AML-193 (cell line): ENCODE measurements at places on chromosomes 5 and 9.
A peak's percentile ranks its signal among the peaks of the same experiment; 100 is the strongest.

DNA sequence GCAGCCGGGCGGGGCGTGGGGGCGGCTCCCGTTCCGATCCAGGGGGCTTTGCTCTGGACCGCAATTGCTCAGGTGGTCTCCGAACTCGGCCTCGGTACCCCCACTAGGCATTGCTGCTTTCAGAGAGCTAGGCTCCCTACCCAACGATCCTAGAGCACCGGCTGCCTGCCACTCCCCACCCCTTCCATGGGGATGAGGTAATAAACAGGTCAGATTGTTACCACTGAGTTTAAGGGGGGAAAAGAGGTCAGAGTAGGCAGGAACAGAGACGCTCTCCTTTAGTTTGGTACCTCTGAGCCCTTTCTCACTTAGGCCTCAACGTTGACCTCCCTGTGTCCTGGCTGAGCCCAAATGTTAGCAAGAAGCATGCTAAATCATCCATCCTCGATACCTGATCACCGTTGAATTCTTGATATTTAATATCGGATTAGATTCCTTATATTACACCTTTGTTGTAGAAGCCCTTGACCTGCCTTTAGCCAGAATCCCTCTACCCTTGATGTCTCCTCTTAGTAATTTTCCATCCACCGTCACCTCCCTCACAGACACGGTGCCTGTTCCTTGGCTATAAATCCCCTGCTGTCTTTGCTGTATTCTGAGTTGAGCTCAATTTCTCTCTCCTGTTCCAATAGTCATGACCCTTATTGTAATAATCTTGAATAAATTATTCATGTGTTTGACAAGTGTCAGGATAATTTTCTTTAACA lies 588 bp upstream of the PLPP1 start:
- no peak for DNase-seq

GRCh38 chr5:10511741-10512640 lies 51.9 kb upstream of the ANKRD33B start:
- no peak for DNase-seq

DNA sequence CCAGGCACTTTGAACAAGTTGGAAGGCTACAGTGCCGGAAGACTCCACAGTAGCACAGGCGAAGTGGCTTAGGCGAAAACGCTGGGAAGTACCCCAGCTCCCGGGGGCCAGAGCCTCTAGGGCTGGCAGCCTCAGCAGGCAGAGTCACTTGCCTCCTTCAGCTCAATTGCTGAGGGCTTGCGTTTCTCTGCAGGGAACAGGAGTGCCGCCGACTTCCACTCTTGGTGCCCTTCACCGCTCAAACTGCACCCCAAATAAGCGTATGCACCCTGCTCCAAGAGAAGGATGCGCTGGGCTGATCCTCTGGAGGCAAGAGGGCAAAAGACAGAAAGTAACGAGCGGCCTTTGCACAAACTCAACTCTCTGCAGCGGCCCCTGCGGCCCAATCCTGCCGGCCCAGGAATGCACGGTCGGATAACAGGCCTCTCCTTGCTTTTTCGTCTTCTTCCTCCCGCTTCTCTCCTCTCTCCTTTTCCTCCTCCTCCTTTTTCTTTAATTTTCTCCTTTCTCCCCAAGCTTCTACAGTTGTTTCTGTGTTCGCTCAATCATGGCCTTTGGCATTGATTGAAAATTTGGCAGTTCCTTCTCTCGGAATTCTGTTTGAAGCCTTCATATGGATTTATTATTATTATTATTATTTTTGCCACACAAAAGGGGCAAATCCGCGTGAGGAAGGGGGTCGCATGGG lies 1.1 kb upstream of the S1PR3 start:
- no peak for DNase-seq

DNA sequence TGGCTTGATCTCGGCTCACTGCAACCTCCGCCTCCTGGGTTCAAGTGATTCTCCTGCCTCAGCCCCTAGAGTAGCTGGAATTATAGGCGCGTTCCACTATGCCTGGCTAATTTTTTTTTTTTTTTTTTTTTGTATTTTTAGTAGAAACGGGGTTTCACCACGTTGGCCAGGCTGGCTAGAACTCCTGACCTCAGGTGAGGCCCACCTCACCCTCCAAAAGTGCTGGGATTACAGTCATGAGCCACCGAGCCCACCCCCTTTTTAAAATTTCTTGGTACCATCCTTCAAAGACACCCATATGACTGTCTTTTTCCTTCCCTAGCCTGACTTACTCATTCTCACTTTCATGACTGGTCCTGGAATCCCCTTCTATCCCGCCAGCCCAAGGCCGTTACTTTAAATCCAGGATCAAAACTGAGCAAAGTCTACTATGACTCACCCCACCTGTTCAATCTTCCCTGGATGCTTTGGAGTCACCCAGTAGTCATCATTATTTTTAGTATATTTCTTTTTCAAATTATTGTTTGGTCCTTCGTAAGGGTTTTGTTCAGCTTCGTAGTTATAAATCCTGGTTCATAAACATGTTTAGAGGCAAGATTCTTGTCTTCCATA lies 1.2 kb upstream of the TBCA start:
- no peak for DNase-seq

GRCh38 chr5:62778316-62779009 lies 199.8 kb downstream of the LRRC70 start:
- peak; percentile 73 for DNase-seq

- DNase-seq = no peak
These were observed 1.2 kb downstream of the TPPP start for GRCh38 chr5:691817-692528.

GRCh38 chr5:43664501-43665040 lies 61.6 kb downstream of the NNT start:
- no peak for DNase-seq
